ENCODE measurements at places on chromosomes 4 and X. TPM values are rescaled to one million over a fixed set of nuclear protein-coding genes. Genes with fewer than 3 reads are reported as not detected.
A peak's percentile ranks its signal among the peaks of the same experiment; 100 is the strongest.

- no peak overlapping the region for H3K27ac ChIP-seq
- DNase-seq = no peak
- no peak overlapping the region for H3K4me3 ChIP-seq
- no peaks in the 10 kb centered on the region for H3K27me3 ChIP-seq
- H3K4me1 ChIP-seq = no peaks in the 10 kb centered on the region
- H3K36me3 ChIP-seq = no peaks in the 10 kb centered on the region
Measured at GRCh38 chrX:77704881-77705280, 81.1 kb downstream of the ATRX start.

- H3K27me3 ChIP-seq = peaks cover 3% of the 10 kb centered on the region
- peak; percentile 88 for DNase-seq
- peak overlapping the region; percentile 91 for H3K27ac ChIP-seq
- peaks cover 47% of the 10 kb centered on the region for H3K4me1 ChIP-seq
Measured at GRCh38 chrX:47579537-47579936, 2.7 kb upstream of the TIMP1 start.

- DNase-seq = no peak
- no peak overlapping the region for H3K27ac ChIP-seq
- no peaks in the 10 kb centered on the region for H3K36me3 ChIP-seq
Measured at GRCh38 chr4:108849611-108850168, 86.8 kb upstream of the ETNPPL start.

- no peak for DNase-seq
- H3K4me1 ChIP-seq = no peaks in the 10 kb centered on the region
- H3K27ac ChIP-seq = no peak overlapping the region
- H3K36me3 ChIP-seq = no peaks in the 10 kb centered on the region
Measured at GRCh38 chr4:137471895-137472294, 60.4 kb downstream of the PCDH18 start.

Gene FREM3
- not detected for polyA plus RNA-seq

Data from CD14-positive monocyte (primary cell).